Activated CD4-positive, CD25-positive, alpha-beta regulatory T cell treated with anti-CD3 and anti-CD28 coated beads, Interleukin-2, amount 50 U/mL, for 16 hours (primary cell): ENCODE measurements at places on chromosomes 1 and 21.

DNA sequence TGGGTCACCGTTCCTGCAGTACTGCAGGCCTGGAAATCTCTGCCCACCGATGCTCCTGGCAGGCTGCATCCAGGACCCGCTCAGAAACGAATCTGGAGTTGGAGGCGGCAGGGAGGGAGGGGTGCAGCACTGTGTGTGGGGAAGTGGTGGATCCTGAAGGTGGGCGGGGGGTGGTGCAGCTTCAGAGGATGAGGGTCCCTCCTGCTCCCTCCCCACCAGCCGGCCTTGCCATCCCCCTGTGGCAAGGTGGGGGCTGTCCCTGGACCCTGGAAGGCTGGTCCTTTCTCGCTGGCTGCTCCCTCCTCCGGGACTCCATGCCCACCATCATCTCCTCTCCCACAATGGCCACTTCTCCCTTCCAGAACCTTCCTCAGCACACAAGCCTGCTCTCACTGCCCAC lies 60.4 kb downstream of the B3GALT5 start:
- no peak for DNase-seq

GRCh38 chr1:217244971-217245370 lies 385.9 kb downstream of the GPATCH2 start:
- no peak for DNase-seq

DNA sequence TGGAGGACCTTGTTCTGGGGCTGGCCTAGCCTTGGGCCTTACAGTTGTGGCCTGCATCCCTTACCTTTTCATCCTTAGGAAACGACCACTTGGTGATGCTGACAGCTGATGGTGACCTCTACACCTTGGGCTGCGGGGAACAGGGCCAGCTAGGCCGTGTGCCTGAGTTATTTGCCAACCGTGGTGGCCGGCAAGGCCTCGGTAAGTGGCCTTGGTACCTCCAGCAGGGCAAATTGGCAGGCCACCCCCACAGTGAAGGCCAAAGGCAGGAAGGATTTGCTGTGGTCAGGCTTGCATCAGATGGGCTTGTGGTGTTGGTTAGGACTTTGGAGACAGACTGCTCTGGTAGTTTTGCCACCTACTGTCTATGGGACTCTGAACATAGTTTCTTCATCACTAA lies 17.7 kb upstream of the TRNAU1AP start:
- DNase-seq: no peak

- DNase-seq: no peak
Observed at GRCh38 chr1:47674189-47674588, 236.3 kb downstream of the FOXD2 start.

DNA sequence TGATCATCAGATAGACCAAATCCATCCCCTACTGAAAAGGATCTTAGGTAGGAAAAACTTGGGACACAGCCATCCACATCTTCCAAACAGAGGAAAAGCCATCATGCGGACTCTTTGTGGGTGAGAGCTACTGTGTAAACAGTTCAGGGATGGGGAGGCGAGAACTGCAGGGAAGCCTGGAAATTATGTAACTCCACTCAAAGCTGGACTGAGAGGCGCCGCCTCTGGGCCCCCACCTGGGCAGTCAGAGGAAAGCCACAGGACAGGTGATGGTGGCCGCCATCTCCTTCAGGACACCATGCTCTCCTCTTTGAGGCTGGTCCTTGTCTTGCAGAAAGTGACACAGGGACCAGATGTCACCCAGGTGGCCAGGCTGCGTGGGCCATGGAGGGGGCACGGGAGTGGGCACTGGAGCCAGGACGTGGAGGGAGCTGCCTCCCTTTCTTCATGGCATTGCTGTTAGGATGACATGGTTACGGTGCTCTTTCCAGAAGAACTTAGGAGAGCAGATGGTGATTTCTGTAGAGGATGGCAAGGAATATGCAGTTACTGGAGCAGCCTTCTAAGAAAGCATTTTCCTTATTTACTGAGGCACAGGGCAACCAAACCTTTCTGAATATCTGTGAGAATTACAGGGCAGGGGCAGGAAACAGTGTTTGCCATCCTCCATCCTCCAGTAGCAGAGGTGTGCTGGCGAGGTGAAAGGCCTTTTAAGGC lies 32.0 kb upstream of the TDRD10 start:
- no peak for DNase-seq

GRCh38 chr1:94143809-94144176 lies 22.8 kb upstream of the ABCA4 start:
- no peak for DNase-seq

GRCh38 chr1:154351363-154352068 lies 26.2 kb downstream of the ATP8B2 start:
- no peak for DNase-seq

GRCh38 chr1:64403331-64403730 lies 66.6 kb upstream of the CACHD1 start:
- no peak for DNase-seq

DNA sequence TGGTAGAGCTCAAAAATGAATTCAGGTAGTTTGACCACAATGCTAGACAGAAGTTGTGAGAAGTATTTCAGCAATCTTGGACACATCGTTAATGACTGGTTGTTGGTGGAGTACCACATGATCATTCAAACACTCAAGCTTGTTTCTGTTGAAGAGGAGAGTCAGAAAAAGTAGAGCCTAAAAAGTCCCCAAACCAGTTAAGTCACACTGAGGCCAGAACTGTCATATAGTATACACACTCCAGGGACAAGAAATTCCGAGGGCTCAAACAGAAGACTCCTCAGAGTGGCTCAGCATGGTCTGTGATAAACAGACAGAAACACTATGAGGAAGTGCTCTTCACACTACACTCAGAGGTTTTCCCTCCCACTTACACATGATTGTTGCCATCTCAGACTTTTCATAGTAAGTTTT lies 5.8 kb downstream of the TRIM33 start:
- DNase-seq: no peak

GRCh38 chr1:40244138-40244744 lies 3.5 kb upstream of the TMCO2 start:
- DNase-seq: no peak
